Uterus (tissue), 4 donors: ENCODE measurements at places on chromosomes 7 and 10. TPM values are rescaled to one million over a fixed set of nuclear protein-coding genes. Genes with fewer than 3 reads are reported as not detected.

- no peak for DNase-seq
These were observed 817.6 kb downstream of the XPNPEP1 start for GRCh38 chr10:109105725-109106124.

DNA sequence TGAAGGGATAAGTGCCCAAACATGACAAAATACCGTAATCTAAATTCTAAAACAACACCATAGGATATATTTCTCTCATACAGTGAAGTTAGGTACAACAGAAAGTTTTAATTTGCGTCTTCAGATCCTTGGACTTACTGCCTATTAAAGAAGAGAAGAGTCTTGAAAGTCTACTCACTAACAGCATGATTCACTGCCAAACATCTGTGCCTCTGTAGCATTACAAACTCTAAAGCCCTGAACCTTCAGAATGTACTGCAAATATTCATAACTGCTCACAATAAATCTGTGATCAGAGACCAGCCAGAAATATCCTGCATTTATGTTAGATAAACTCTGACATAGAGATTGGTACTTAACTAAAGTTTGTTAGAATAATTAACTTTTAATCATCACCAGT lies 365.3 kb downstream of the PARD3 start:
- no peak for DNase-seq

Gene SEPTIN14
- not detected for total RNA-seq

- DNase-seq, result peak; percentile 67
These were observed 184.0 kb upstream of the INHBA start for GRCh38 chr7:41886901-41887311.

- no peak for DNase-seq
These were observed 137.1 kb downstream of the KAT6B start for GRCh38 chr10:74963549-74963948.

DNA sequence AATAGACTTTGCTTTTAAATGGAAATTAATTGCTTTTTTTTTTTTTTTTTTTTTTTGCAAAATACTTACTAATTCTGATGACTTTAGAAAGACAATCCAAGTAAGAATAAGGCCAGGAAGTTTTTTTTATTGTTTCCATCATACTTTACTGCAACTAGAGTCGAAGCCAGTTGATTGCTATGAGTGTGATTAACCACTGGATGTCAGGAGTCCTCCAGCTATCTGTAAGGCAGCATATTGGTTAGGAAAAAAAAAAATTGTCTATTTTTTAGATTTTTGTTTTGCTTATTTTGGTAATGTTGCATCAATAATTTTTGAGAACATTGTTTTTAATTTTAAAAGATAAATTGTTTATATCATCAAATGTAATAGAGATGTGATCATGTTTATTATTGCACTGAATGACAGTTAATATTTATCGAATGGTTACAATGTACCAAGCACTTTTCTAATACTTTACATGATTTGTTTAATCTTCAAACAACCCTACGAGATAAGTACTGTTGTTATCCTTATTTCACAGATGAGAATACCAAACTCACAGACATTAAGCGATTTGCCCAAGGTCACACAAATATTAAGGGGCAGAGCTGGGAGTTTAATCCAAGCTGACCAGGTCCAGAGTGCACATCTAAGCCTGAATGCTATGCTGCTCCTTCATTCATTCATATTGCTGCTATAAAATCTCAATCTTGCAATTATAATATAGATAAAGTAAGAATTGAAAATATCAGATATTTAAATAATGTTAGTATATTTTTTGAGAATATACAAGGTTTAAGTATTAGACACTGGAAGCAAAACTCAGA lies 19.9 kb upstream of the LMOD2 start:
- no peak for DNase-seq

GRCh38 chr10:909831-910230 lies 21.7 kb downstream of the LARP4B start:
- DNase-seq, result no peak

- DNase-seq, result no peak
These were observed 14.9 kb upstream of the ATP6V1F start for GRCh38 chr7:128847721-128848211.

DNA sequence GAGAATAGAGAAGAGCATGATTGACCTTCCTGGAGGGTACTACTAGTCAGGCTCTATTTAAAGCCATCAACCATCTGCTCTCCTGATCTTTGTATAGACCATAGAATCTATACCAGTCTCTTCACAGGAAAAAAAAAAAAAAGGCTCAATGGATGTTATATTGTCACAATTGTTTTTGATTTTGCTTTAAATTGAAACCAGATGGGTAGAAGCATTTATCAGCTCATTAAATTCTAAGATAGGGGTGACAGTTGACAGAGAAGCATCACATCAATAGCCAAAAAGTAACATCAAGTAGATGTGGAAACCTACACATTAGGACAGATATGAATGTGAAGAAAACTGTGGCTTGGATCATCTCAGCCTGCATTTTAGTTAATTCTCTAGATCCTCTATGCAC lies 558.9 kb upstream of the MBL2 start:
- DNase-seq, result no peak

Gene AFAP1L2
- 37.9 TPM for total RNA-seq

Gene ACSM6
- not detected for total RNA-seq

GRCh38 chr7:134444198-134444960 lies 14.5 kb downstream of the AKR1B1 start:
- no peak for DNase-seq

- DNase-seq, result no peak
These were observed 126.3 kb upstream of the TCERG1L start for GRCh38 chr10:131437556-131438475.

Gene MUC12
- not detected for total RNA-seq

DNA sequence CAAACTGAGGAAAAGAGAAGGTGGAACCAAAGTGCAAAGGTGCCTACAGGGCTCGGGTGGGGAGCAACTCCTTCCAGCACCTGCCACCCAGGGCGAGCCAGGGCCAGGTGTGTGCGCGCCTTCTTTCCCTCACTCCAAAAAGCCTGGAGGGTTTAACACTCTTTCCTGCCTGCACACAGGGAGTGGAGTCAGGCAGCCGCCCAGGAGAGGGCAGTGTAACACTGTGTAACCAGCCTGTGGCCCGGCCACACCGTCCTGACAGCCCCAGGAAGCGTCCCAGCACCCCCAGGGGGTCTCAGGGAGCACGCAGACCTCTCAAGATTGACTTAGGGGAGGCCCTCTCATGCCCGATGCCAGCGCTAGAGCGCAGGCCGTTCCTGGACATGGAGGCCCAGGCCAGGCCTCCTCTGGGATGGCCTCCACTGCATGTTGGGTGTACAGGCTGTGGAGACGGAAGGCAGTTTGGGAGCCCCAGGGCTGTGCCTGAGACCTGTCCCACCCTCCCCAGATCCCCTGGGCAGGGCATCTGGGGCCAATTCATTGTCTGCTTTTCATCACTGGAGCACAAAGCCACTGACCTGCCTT lies 13.4 kb downstream of the BRI3 start:
- DNase-seq, result no peak

Gene CRHR2
- 0.27 TPM for total RNA-seq

DNA sequence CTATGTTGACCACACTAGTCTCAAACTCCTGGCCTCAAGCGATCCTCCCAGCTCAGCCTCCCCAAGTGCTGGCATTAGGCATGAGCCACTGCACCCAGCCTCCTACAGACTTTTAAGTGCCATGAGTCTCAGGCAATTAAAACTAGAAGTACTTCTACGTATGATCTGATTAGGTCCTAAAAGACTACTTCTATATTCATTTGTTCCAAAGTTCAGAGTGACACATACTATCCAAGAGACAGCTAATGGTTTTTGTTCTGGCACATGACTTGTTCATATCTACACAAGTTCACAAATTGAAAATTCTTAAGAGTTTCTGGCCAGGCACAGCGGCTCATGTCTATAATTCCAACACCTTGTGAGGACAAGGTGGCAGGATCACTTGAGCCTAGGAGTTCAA lies 11.7 kb downstream of the ARHGAP19 start:
- no peak for DNase-seq

Gene STEAP1B
- not detected for total RNA-seq

Gene HECTD2
- 30.9 TPM for total RNA-seq

DNA sequence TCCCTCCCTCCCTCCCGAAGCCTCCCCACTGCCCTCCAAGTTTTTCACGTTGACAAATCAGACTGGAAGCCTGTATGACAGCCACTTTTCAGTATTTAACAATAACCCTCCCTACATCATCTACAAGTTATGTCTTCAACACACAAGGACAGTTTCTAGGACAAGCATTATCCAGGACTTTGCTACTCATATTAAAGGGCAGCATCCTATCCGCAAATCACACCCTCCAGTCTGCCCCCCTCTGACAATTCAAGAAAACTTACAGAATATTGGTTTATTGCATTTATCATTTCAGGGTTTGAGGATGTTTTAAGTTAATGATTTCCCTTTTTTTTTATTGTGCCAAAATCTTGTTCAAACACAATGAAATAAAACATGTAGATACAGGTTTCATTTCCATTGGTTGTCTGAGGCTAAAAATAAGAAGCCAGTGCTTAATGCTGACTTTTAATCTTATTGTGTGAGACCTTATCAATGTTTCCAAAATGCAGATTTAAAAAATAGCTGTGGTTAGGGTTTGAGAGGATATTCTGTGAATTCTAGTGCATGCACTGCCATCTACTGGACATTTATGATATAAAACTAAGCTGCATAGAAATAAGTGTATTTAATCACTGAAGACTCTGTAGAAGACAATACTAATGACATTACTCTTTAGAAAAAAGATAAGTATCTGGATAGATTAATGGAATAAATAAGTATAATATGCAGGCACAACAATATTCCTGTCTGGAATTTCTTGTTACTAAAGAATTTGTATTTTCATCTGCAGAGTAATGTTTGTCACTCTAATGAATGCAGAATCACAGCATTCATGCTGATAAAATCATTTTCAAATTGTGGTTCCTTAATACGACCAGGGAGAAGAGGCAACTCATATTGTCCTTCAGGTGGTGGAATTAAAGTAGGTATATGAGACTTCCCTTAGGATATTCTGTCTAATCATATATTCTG lies 64.1 kb downstream of the CAV1 start:
- DNase-seq, result no peak

DNA sequence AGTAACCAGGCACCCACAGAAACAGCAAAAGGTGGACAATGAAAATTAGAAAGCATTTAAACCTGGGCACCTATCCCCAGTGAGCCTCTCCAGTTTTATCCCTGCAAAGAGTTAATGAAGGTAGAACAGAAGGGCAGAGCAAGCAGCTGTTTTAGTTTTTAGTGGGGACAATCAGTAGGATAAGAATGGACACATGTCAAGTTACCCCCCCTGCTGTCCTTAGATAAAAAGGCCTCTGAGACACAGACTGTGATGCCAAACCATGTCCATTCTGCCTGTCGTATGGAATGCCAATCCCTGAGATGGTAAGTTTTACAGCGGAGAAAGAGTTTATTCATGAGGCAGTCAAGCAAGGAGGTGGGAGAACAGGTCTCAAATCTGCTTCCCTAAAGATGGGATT lies 162.6 kb upstream of the AGR3 start:
- no peak for DNase-seq

GRCh38 chr10:62733654-62734293 lies 70.7 kb upstream of the ADO start:
- no peak for DNase-seq

- DNase-seq, result no peak
These were observed 23.3 kb upstream of the CRHR2 start for GRCh38 chr7:30705596-30705995.

Gene TMEM196
- not detected for total RNA-seq

Gene SLIT1
- total RNA-seq, result 0.35 TPM

Gene ASZ1
- total RNA-seq, result not detected

Gene RHOBTB1
- 67.5 TPM for total RNA-seq

DNA sequence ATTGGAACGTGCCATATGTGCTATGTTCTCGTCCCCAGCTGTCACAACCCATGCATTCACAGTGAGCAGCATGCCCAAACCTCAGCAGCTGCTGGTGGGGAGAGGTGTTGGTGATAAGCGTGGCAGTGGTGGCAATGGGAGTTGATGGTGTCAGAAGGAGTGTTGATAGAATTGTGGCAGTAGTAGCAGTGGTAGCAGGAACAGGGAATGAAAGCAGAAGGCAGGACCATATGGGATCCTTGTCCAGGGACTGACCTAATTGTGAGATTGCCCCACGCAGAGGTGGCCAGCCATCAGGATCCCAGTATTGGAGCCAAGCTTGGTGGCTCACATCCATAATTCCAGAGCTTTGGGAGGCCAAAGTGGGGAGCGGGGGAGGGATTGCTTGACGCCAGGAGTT lies 276.3 kb downstream of the GALNT17 start:
- DNase-seq, result no peak

DNA sequence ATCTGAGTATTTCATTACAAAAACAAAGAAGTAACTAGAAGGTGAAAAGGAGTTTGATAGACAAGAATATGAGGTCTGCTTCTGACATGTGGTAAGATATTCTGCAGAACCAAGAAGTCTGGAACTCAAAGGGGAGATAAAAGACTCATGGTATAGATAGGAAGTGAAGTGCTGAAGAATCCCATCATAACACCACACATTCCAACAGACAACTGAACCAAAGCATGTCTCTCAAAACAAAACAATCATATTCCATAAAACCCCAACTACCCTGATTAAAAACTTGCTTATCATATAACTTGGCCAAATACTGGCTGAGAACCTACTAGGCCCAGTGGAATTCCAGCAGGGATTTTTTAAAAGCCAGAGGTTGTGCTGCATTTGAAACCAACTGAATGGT lies 178.7 kb downstream of the JAZF1 start:
- DNase-seq, result no peak

DNA sequence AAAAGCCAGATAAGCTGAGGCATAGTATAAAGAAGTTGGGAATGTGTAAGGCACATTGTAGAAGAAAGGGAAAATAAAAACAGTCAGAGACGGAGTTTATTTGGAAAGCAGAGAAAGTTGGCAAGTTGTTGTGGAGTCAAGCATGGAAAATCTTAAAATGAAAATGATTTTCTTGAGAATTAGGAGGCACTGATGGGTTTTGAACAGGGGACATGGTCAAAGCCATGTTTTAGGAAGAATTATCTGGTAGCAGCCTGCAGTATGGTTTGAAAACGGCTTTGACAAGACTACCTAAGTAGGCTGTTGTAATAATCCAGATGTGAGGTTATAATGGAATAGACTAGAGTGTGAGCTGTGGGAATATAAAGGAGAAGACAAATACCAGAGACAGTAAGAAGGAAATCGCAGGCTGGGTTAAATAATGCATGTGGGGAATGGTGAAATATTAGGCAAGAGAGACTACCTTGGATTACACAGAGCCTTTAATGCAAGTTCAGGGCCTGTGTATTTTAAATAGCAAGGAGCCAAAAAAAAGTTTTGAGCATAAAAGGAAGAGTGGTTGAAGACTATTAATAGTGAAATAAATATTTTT lies 130.4 kb upstream of the MEOX2 start:
- DNase-seq, result no peak
